ENCODE measurements at places on chromosomes 11 and 22.

DNA sequence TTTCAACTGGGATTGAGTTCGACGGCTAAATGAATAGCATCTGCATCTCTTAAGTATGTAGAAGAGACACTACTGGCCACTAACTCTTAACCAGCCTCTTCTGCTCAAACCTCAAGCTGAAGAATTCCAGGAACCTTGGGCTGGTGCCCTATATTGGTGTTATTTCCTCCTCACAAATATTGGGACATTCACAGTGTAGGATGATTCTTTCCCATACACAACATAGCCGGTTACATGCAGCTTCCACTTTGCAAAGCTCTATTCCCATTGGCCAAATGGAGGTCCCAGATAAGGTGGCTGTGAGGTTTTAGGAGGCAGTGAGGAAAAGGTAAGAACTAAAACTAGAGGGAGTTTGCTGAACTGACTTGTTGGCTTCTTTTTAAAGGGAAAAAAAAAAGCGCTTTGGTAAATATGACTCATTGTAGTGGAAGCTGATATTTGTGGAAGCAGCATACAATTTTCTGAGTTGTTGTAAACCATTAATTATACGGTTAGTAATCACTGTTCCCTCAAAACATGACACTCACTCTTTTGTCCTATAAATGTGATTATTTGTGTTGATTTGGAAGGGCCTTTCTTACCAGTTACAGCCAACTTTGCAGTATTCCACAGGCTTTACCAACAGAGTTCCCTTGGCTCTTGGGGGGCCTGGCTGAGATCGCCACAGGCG lies 17.6 kb downstream of the C22orf31 start:
- DNase-seq, result peak; percentile 51

GRCh38 chr11:25981998-25982397 lies 349.9 kb upstream of the ANO3 start:
- DNase-seq, result peak; percentile 68

DNA sequence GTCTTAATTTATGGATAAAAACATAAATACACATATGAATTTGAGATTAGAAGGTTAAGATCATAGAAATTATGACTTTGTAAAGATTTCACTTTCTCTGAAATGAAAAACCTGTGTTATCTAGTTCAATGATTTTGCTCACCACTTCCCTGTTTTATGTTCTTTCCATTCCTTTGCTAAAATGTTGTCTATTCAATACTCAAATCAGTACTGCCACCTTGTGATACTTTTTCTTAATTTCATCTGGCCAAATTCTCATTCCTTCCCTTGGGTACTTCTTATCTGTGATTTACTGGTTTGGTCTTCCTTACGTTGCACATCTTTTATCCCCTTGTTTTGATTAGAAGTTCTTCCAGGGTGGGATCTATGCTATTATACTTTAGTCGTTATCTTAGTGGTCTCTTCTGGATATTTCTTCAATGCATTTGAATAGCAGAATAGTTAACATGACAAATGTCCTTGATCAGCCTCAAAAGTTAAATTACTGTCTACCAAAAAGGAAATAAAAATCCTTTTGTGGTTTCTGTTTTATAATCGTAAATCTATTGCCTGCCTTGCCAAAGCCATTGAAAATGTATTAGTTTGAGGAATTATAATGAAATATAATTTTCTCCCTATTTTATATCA lies 197.0 kb downstream of the PGR start:
- peak; percentile 78 for DNase-seq

- DNase-seq, result no peak
These were observed 24.2 kb downstream of the PARVG start for GRCh38 chr22:44204739-44205515.

GRCh38 chr22:28247136-28247535 lies 328.1 kb upstream of the PITPNB start:
- no peak for DNase-seq
